ENCODE measurements at places on chromosomes 13 and 19.
A peak's percentile ranks its signal among the peaks of the same experiment; 100 is the strongest.

DNA sequence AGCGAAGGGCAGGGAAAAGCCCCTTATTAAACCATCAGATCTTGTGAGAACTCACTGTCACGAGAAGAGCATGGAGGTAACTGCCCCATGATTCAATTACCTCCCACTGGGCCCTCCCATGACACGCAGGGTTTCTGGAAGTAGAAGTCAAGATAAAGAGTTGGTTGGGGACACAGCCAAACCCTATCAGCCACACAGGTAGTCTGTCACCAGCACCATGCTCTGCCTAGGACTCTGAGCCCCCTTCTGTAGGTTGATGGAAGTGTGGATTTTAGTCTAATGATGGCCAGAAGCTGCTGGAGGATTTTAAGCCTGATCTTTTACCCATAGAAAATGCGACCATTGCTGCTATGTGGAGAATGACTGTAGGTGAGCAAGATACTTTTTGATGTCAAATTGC is 60.8 kb downstream of the ARHGEF7 start:
- DNase-seq: no peak

GRCh38 chr13:24187185-24187584 is 26.7 kb downstream of the SPATA13 start:
- no peak for DNase-seq

DNA sequence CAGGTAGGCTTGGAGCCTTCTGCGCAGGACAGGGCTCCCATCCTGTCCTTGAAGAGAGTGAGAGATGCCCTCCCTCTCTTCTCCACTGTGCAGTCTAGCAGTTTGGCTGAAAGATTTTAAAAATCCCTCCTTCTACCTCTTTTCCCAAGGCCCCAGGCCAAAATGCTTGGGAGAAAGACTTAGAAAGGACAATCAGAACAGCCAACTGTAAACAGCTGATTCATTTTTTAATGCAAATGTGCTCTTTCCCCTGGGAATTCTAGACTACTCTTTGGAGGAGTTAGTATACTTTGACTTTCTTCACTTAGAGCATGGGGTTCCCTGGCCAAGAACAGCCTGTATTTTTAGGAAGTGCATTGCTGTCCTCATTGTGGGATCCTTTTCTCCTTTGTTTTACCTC is 398.9 kb downstream of the GPC6 start:
- DNase-seq: no peak

DNA sequence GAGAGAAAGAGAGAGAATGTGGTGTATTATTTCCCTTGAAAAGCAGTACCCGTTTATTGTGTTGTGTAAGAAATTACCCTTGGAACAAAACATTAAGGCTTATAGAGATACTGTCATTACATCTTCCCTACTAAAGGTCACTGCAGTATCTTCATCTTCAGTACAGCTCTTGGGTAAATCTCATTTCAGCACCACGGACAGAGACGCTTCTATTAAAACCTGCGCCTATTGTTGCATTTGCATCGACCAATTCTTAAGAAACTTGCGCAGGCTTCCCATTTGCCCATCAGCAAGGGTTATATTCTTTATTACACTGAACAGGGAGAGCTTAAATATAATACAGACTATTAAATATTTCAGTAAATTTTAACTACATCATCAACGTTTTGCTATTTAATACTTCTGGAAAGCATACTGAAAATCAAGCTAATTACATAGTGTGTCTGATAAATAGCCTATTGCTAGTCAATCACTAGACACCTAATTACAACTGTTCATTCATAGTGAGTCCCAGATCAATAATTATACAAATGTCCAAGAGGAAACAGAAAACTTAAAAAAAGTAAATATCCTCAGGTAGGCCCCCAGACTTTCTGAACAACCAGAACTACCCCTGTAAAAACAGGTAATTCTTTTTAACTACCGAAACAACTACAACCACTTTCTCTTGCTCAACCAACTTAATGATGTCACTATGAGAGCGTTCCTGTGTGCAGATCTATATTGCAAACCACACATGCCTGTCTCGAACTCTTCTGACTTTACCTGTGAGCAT is 350.6 kb downstream of the LIG4 start:
- peak; percentile 30 for DNase-seq

DNA sequence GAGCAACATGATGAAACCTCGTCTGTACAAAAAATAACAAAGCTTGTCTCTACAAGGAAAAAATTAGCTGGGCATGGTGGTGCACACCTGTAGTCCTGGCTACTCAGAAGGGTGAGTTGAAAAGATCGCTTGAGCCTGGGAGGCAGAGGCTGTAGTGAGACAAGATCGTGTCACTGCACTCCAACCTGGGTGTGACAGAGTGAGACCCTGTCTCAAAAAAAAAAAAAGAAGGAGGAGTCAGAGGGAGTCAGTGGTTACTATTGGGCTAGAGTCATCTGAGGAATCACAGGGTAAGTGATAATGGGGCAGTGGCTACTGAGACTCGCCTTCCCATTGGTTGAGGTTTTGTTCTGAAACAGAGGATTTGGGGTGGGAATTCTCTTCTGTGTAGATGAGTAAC is 1.9 kb upstream of the GPI start:
- DNase-seq: no peak

GRCh38 chr19:33676999-33677665 is 55.4 kb downstream of the CHST8 start:
- DNase-seq: no peak

- peak; percentile 44 for DNase-seq
Observed at GRCh38 chr19:46076951-46077814, 36.4 kb upstream of the IGFL4 start.

GRCh38 chr19:53004242-53004641 is 9.5 kb upstream of the ERVV-1 start:
- no peak for DNase-seq

- DNase-seq: no peak
Observed at GRCh38 chr13:20824762-20825476, 51.2 kb upstream of the EEF1AKMT1 start.

DNA sequence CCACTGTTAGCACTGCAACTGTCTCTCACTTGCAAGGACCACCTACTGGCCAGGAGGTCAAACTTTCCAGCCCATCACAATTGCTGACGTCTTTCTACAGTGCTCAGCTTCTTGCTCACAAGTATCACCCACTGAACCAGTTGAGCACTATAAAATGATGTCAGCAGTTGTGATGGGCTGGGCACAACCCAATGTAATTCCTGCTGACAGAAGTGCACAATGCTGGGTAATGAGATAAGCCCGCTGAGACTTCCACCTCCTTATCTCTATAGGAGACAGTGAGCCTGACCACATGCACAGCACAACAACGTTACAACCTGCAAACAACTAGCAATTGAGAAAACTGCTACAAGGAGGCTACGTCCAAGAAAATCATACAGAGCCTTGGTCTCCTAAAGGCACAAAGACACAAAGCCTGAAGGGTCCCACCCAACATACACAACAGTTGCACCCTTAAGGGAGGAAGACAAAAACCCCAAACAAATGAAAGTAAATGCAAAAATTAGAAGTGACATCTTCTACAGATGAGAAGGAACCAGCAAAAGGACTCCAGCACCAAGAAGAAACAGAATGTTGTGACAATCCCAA is 273.2 kb downstream of the LIG4 start:
- no peak for DNase-seq

GRCh38 chr13:73778242-73778864 is 355.9 kb downstream of the KLF12 start:
- DNase-seq: no peak

- DNase-seq: no peak
Observed at GRCh38 chr13:31056644-31057271, 104.9 kb downstream of the HSPH1 start.

DNA sequence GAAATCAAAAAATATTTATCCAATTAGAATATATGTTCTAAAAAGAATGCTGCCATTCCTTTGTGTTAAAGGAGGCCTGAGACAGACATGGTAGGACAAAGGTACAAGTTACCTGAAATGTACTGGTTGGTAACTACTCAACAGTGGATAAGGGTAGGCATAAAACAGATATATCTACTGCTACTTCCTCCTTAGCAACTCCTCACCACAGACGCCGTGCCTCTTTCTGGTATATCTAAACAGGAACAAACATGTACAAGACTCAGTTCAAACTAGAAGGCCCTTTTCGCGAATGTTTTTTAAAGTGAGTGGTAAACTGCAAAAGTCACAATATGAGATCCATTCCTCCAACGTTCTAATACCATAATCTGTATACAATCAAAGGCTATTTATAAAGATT is 86.9 kb downstream of the TBC1D4 start:
- peak; percentile 82 for DNase-seq

- peak; percentile 37 for DNase-seq
Observed at GRCh38 chr19:49672131-49672919, 4.7 kb upstream of the PRMT1 start.

- no peak for DNase-seq
Observed at GRCh38 chr13:98505217-98505616, 71.7 kb downstream of the STK24 start.

- no peak for DNase-seq
Observed at GRCh38 chr13:41767801-41768200, 193.1 kb downstream of the VWA8 start.

DNA sequence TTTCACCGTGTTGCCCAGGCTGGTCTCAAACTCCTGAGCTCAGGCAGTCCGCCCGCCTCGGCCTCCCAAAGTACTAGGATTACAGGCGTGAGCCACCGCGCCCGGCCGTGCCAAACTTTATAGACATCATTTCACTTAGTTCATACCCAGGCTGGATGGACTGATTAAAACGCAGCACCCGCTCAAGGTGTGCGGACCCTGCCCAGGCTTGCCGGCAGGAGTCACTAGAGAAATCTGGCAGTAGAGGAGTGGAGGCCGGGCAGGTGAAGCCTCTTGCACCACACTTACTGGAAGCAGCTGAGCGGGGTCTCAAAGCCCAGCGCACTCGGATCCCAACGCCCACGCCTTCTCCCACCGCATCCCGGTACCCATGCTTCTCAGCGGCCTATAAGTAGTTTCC is 11.4 kb downstream of the PTGIR start:
- DNase-seq: no peak

GRCh38 chr13:43354153-43354945 is 331.0 kb downstream of the DNAJC15 start:
- no peak for DNase-seq

GRCh38 chr19:873084-873483 is 13.6 kb downstream of the CFD start:
- no peak for DNase-seq

- peak; percentile 6 for DNase-seq
Observed at GRCh38 chr13:25943081-25943480, 108.7 kb downstream of the SHISA2 start.

DNA sequence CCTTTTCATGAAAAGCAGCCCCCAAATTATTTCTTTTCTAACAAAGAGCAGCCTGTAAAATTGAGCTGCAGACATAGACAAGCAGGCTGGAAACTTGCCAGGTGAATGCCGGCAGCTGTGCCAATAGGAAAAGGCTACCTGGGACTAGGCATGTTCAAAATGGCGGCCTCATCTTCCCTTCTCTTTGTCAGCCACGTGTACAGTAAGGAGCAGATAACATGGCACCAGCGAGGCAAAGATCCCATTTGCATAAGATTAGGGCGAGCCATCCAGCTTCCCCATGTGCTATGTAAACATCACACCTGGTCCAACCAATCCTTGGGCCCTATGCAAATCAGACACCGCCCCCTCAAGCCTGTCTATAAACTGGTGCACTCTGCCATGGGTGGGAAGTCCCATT is 31.2 kb upstream of the CACNA1A start:
- no peak for DNase-seq

DNA sequence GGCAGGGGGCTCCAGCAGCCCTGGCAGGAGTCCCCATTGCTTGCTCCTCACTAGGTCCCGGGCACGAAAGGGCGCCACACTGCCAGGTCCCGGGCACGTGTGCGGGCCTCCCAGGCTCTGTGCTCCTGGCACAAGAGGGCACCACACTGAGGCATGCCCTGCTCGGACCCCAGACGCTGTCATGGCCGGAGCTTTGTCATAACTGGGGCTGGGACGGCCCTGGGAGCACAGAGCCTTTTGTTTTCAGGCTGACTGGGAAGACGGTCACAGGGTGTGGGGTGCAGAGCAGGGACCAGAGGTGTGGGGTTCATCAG is 7.4 kb downstream of the BSG start:
- no peak for DNase-seq

DNA sequence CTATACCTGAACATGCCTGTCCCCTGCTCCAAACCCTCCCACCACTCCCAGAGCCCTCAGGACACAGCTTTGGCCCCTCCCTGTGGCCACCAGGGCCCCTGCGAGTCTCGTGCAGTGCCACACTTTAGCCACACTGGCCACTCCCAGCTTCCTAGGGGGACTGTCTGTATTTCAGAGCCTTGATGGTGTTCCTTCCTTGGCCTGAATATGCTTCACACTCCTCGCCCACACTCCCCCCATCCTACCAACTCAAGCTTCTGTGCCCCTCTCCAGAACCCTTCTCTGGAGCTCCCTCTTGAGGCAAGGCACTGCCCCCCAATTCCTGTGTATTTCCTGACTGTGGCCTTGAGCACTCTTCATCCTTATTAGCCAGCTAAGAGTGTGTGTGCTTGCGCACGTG is 80.2 kb downstream of the DPF1 start:
- DNase-seq: no peak

GRCh38 chr19:30064348-30064699 is 122.3 kb downstream of the URI1 start:
- no peak for DNase-seq

GRCh38 chr13:65461590-65461989 is 1768.5 kb downstream of the PCDH9 start:
- DNase-seq: no peak

- no peak for DNase-seq
Observed at GRCh38 chr19:3361384-3362216, 4.8 kb upstream of the NFIC start.

GRCh38 chr19:29267701-29268100 is 54.8 kb upstream of the UQCRFS1 start:
- DNase-seq: no peak

DNA sequence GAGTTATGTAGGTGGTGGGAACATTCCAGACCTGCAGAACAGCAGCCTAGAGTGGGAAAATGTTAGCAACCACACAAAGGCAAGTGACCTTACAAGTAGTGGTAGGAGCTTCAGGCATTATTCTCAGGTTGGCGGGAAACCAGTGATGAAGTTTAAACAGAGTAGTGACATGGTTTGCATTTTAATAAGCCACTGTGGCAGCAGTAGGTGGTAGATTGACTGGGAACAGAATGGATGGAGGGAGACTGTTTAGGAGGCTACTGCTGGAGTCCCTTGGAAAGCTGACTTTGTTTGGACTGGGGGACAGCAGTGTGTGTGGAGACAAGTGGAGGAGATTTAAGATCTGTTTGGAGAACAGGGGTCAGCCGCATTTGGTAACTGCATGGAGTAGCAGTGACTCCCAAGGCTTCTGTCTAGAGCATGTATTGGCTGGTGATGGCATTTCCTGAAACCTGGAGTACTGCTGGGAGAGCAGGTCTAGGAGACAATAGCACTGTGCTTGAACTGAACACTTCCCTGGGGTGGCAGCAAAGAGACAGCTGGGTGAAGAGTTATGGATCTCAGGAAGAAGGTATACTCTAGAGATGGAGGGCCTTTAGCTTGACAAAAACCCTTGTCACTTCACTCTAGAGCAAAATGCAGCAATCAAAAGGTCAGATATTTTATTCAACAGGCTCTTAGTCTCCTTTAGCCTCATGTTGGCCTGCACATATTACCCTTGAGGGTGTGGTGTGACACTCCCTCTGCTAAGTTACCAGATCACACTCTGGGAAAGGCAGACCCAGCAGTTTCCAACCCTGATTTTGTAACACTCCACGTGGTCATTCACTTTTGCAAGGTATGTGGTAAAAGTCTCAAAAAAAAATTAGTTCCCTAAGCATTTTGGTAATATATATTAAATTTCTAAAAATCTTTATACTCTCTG is 70.3 kb downstream of the DHRS12 start:
- DNase-seq: peak; percentile 73

Measured in AML-193 (cell line).